Activated CD4-positive, alpha-beta T cell treated with anti-CD3 and anti-CD28 coated beads for 36 hours (primary cell): ENCODE measurements at places on chromosomes 11 and 22.

DNA sequence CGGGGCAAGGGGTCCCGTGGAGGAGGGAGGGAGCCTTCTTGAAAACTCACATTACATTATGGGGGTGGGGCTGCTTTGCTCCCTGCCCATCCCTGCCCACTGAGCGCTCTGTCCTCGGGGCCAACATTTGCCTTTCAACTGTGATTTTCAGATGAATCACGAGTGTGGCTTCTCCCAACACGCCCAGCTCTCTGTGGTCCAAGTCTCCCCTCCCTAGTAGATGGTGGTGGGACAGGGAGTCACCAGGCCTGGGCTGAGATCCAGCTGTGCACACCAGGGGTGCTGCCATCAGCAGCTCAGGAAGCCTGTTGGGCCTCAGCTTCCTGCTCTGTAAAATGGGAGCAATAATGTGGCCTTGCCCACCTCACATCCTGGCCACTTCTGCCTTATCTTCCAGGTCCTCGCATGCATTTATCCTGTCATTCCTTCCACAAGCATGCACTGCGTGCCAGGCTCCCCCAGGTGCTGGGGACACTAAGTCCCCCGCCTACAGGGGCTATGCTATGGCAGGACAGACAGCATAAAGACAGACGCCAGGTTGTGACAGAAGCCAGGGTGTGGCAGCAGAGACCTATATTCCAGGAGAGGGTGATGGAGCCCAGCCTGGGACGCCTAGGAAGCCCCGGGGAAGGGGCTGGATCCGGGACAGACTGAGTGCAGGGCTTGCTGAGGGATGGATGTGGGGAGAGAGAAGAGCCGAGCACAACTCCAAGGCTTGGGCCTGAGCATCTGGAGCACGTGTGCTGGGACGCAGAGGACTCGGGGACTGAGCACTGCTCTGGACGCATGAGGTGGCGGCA is 30.5 kb downstream of the NFAM1 start:
- DNase-seq, result no peak

DNA sequence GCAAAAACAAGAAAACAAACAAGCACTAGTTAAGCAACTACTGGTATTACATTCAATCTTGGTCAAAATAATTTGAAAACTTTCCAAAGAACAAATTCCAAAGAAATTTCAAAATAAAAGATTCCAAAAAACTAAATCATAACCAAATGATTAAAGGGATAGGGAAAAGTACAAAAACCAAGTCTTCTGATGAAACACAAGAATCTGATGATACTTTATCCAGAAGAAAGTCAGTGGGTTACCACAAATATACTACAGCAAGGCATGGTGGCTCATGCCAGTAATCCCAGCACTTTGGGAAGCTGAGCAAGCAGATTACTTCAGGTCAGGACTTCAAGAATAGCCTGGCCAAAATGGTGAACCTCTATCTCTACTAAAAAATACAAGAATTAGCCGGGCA is 59.1 kb downstream of the NUP98 start:
- DNase-seq, result no peak

- no peak for DNase-seq
Observed at GRCh38 chr11:14454861-14455632, 44.6 kb downstream of the COPB1 start.

DNA sequence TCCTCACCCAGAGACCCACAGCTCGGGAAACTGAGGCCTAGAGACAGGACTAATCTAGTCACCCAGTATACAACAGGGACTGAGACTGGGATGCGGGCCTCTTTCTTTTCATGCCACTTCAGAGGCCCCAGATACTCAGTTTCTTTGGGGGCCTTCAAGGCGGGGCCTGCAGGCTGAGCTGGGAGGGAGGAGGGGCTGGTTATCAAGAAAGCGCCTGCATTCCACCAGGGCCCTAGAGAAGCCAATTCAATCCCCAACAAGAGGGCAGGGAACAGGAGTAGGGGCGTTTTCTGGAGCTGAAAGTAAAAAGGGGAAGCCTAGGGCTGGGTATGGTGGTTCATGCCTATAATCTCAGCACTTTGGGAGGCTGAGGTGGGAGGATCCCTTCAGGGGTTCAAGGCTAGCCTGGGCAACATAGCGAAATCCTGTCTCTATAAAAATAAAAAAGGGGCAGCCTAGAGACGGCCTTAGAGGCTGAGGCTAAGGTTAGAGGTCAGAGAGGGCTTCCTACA is 1.6 kb downstream of the ATG2A start:
- DNase-seq, result no peak

DNA sequence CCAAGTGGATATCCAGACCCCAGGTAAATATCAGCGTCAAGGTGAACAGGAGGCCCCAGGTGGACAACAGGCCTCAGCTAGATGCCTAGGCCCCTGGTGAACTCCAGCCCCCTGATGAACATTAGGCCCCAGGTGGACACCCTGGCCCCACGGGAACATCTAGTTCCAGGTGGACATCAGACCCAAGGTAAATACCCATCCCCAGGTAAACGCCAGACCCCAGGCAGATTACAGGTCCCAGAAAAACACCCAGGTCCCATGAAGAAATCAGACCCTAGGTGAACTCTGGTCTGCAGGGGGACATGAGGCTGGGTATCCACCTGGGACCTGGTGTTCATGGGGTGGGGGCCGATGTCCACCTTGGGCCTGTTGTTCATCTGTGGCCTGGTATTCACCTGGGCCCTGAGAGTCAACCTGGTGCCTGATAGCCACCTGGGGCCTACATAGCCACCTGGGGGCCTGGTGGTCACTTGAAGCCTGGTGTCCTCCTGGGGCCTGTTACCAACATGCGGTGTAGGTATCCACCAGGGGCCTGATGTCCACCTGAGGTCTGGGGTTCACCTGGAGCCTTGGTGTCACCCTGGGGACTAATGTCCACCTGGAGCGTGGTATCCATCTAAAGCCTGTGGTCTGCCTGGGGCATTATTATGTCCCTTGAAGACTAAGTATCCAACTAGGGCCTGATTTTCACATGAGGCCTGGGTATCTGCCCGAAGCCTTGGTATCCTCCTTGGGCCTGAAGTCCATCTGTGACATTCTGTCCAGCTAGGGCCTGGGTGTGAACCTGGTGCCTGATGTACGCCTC is 56.8 kb upstream of the SEPTIN5 start:
- no peak for DNase-seq

DNA sequence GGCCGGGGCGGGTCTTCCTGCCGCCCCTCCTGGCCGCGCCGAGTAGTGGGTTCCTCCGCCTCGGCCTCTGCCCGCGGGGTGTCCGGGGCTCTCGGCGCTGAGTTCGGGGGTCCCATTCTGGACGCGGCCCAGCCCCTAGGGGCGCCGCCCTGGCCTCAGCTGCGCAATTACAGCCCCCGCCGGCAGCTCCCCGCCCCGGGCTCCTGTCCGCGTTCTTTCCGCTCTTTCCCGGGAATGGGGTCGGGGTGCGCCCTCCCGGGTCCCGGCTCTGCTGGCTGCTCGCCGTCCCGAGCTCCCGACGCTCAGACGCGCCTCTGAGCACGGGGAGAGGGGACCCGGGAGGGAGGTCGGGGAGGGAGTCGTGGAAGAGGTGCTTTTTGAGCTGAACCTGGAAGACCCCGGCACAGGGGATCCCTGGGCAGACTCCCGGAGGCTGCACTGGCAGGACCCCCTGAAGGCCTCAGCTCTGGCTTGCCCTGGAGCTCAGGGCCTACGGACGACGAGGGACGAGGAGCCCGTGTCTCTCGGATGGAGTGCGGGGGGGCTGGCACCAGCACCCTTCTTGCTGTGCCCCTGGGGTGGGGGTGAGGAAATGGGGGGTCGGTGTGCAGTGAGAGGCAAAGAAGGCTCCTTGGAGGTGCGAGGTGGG is 558 bp downstream of the TSPAN4 start:
- DNase-seq, result peak; percentile 37

- DNase-seq, result no peak
Observed at GRCh38 chr11:115077740-115078139, 399.4 kb downstream of the NXPE2 start.

- peak; percentile 74 for DNase-seq
Observed at GRCh38 chr11:2940147-2940920, 11.1 kb upstream of the PHLDA2 start.

- DNase-seq, result no peak
Observed at GRCh38 chr22:49129736-49130135, 697.9 kb downstream of the BRD1 start.

- DNase-seq, result no peak
Observed at GRCh38 chr22:19146215-19146968, 1.9 kb upstream of the ESS2 start.
